ENCODE measurements at places on chromosomes 12 and 14.

- DNase-seq, result no peak
Observed at GRCh38 chr14:76432827-76433752, 57.2 kb downstream of the ESRRB start.

GRCh38 chr12:101430456-101430855 lies 22.9 kb upstream of the ARL1 start:
- no peak for DNase-seq

DNA sequence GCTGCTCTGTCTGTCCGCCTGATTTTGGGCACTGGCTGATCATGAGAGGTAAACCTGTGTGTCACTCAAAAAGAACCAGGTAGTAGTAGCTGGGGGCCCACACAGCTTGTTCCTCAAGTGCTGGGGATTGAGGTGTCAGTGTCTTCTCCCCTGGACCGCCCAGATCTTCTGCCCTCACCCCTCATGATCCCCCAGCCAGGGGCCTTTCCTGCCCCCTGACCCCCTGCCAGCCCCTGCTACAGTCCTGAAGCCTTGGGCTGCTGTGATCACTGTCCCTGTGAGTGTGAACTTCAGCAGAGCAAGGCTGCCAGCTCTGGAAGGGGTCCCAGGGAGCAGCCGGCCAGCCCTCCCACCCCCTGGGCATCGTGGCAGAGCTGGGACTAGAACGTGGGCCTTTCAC lies 11.4 kb downstream of the WSCD2 start:
- DNase-seq, result no peak

DNA sequence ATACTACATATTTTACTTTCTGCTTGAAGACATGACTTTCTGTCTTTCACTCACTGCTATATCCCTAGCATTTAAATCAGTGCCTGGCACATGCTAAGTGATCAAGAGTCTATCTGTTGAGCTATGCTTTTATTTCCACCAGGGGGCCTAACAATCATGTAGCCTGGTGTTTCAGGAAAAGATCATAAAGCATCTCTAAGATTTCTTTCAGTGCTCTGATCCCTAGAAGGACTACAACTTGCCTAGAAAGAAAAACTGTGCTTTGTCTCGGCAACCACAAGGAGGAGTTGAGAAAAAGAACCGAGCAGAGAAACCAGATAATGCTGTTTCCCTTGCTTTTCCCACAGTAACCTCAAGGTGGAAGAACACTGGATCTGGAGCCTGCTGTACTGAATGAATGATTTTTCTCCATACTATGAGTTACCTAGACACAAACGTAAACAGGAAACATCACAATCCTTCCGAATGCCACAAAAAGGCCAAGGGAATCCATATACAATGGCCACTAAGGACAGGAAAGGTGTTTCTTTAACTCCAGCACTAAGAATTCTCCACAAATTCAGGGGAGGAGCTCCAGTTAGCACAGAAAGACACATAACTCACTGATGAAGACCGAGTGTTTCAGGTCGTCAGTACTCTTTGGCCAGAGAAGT lies 1.2 kb downstream of the CRY1 start:
- DNase-seq, result peak; percentile 34

- DNase-seq, result peak; percentile 21
Observed at GRCh38 chr12:52390739-52391617, 5.5 kb upstream of the KRT84 start.

DNA sequence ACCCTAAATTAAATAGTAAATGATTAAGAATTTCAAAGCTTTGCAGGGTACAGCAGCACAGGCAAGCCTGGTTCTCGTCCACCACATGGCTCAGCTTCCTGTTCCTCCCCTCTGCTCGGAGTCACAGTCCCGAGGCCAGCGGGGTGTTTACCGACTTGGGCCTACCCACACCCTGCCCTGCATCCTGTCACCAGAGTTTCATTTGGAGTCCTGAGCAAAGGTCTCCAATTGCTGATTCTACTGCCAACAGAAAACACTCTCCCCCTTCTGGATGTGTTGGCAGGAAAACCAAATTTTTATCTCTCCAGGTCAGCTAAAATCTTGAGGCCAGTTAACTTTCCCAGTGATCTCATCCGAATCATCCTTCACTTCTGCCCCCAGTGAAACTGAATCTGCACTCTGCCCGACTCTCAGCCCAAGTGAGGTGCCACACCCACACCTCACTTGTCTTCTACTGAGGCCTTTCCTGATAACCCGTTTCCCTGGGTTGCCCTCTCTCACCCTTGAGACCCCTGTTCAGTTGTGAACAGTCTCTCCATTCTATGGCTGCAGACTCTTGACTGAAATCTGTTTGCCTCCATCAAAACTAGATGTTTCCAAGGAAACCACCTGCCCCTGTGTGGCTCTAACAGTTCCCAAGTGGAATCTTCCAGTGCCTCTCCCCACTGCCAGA lies 71.2 kb downstream of the VCPKMT start:
- DNase-seq, result peak; percentile 89

DNA sequence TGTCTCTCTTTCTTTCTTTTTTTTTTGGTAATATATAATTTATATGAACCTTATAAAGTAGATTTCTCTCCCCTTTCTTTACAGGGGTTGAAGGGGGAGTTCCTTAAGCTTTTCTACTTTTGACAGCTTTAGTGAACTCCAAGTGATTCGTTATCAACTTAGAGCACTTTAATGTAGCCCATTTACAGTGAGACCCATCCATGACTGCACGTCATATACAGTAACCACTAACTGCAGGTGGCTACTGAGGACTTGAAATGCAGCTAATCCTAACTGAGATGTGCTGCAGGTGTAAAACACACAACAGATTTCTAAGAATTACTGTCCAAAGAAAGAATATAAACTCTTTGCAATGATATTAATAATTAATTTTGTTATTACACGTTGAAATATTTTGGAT lies 582 bp downstream of the LRRIQ1 start:
- no peak for DNase-seq

DNA sequence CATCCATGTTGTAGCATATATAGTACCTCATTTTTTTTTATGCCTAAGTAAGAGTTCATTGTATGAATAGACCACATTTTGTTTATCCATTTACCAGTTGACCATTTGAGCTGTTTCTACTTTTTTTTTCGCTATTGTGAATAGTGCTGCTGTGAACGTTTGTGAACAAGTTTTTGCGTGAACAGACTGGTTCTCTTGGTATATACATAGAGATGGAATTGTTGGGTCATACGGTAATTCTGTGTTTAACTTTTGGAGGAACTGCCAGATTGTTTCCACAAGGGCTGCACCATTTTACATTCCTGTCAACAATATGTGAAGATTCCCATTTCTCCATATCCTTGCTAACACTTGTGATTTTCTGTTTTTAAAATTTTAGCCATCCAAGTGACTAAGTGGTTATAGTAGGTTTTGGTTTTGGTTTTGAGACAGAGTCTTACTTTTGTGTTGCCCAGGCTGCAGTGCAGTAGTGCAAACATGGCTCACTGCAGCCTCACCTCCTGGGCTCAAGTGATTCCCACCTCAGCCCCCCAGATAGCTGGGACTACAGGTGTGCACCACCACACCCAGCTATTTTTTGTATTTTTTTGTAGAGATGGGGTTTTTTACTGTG lies 68.3 kb upstream of the AMN start:
- no peak for DNase-seq

GRCh38 chr12:29278673-29279420 lies 102.1 kb downstream of the ERGIC2 start:
- DNase-seq, result no peak

DNA sequence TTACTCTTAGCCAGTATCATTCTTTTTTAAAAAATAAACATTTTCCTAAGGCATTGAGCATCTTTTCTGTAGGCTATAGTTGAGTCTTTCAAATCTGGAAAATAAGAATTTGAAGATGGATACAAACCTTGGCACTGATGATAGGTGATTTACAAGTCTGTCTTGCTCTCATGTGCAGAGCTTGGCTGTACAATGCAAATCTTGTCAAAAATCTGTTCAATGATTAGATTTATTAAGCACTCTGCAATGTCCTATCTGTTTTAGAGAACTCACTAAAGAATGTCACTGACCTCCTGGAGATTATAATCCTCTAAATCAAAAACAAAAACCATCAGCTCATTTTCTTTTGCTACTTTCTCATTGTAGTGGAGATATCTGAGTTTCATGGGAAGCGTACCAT lies 42.8 kb upstream of the AMIGO2 start:
- no peak for DNase-seq

GRCh38 chr14:93991212-93991611 lies 5.9 kb upstream of the CCDC197 start:
- no peak for DNase-seq

- no peak for DNase-seq
Observed at GRCh38 chr12:110537605-110538409, 35.7 kb downstream of the RAD9B start.

GRCh38 chr14:95387826-95388445 lies 68.2 kb upstream of the CLMN start:
- no peak for DNase-seq

DNA sequence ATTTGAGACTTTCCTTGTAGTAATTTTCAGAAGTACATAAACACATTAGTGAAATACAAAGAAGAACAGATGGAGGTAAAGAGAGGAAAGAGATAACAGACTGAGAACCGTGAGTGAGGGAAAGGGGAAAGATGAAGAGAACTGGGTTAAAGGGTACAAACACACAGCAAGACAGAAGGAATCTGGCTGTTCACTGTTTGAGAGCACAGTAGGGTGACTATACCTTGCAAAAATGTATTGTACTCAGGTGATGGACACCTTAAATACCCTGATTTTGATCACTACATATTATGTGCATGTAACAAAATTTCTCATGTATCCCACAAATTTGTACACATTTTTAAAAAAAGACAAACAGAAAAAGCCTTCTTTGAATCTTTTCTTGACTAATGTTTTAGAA lies 2.7 kb upstream of the TRHDE start:
- DNase-seq, result no peak

DNA sequence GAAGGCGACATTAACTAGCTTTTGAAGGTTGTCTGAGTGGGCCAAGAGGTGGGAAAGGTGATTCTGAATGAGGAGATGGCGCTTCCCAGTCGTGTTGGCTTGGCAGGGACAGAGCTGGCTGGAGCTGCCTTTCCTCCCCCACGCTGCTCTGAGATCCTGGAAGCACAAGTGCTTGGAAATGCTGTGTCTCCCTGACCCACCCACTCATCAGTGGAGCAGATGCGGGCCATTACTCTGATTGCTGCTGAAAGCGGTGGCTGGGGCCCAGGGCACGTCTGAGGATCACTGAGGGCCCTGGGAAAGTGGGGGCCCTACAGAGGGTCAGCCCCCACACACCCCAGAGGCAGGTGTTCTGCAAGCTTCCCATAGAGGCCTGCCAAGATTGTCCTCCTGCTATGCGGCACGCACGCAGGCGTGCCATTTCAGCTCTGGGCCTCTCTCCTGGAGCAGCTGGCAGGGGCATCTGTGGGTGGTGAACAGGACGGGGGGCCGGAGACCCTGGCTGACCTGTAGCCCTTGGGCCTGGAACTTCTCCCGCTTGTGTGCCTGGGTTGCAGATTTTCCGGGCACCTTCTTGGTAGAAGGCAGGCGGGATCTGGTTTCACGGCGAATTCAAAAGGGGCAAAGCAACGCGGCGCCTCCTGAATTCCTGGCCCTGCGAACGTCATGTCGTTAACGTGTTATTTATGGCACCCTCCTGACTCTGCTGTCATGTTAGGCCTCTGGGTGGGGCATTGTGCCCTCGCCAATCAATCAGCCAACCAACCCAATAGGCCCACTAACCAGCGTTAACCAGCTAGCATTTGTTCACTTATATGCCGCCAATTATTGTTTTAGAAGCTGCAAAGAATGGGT lies 133.8 kb upstream of the TBX3 start:
- DNase-seq, result no peak

DNA sequence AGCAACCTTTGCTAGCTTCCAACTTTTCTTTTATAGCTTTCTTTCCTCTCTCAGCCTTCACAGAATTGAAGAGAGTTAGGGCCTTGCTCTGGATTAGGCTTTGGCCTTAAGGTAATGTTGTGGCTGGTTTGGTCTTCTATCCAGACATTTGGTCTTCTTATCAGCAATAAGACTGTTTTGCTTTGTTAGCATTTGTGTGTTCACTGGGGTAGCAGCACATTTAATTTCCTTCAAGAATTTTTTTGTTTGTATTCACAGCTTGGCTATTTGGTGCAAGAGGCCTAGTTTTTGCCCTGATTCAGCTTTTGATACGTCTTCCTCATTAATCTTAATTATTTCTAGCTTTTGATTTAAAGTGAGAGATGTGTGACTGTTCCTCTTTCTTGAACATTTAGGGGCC lies 130.8 kb downstream of the RAD51B start:
- DNase-seq, result no peak

GRCh38 chr12:96424601-96425000 lies 24.4 kb upstream of the CDK17 start:
- no peak for DNase-seq

GRCh38 chr12:71499834-71500233 lies 60.2 kb downstream of the LGR5 start:
- no peak for DNase-seq

DNA sequence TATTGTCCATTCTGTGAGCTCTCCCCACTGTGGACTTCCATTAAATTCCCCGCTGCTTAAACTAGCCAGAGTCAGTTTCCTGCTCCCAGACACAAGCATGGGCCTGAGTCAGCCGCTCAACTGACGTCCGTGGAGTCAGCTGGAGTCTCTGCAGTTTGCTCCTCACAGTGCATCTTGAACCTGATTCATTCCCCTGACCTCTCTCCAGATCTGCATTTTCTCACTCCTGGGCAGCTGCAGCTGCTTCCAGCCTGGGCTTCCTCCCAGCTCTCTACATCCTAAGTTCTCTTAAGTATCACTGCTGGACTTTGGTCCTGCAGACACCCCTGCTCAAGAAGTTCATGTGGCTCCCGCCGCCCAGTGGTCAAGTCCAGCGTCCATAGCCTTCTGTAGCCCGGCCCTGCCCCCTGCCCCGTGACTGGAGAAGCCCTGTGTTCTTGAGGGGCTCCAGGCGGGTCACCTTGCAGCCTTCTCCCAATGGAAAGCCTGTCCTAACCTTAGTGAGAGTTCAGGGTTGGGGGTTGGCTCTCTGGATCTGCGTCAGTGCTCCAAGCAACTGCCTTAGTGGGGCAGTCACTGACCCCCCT lies 20.0 kb downstream of the NFKBIA start:
- DNase-seq, result no peak

- DNase-seq, result no peak
Observed at GRCh38 chr12:51036279-51036678, 10.1 kb upstream of the SLC11A2 start.

DNA sequence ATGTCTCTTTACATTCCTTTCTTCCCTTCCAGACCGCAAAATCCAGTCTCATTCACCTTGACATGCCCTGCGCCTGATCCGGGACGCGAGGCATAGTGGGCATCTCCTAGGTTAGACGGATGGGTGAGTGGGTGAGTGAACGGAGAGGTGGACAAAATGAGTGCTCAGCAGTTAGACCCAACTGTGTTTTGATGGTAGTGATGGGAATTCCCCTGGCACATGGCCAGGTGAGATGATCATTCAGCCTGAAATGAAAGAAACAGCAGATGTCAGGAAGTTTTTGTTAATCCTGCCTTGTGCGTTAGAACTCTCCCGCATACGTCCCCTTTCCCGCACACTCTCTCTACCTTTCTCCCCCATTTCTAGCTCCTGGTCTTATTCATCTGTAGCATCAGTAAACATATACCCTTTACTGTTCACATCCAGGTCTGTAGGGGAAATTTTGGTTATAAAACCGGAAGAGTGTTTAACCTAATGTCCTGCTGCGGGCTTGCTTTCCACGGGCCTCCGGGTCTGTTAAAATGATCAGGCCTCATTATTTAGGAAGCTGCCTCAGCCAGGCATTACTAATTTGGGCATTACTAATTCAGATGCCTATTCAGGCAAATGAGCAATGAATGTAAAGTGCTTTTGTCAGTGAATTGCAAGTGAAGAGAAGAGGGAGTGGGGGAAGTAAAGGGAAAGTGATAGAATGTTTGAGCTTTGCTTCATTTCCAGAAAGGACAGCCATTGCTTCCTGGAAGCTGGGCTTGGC lies 172.8 kb downstream of the ETV6 start:
- DNase-seq, result peak; percentile 83
